KG1 (cell line): ENCODE measurements at places on chromosomes 6 and 20.

GRCh38 chr6:157229713-157230112, 93.6 kb downstream of the TMEM242 start:
- no peak for DNase-seq

- DNase-seq: no peak
Observed at GRCh38 chr6:52925919-52926792, 16.7 kb upstream of the GSTA3 start.

DNA sequence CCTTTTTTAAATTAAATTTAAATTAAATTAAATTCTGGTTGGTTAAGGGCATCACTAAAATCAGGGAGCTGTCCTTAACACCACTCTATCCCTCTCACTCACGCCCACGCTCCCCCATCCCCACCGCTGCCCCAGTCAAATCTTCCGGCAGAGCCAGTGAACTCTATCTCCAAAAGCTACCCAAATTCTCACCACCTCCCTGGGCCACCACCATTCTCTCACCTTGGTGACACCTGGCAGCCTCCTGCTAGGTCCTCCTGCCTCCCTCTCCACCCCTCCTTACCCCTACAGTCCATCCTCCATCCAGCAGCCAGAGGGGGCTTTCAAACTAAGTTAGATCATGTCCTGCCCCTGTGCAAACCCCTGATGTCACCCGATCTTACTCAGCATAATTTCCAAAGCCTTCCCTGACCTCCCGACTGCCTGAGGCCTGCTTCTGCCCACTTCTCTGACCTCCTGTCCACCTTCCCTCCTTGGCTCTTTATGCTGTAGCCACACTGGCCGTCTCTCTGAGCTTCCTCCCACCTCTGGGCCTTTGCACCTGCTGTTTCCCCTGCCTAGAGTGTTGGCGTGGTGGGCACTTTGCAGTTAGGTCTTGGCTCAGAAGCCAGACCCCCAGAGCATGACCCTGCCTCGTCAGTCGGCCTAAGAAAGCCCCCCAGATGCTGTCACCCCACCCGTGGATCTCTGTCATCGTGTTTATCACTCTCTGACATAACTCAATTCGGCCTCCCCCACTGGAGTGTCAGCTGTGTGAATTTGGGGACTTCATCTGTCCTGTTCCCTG, 24.7 kb downstream of the PTGIS start:
- no peak for DNase-seq

GRCh38 chr6:138972226-138972665, 15.8 kb downstream of the REPS1 start:
- no peak for DNase-seq

DNA sequence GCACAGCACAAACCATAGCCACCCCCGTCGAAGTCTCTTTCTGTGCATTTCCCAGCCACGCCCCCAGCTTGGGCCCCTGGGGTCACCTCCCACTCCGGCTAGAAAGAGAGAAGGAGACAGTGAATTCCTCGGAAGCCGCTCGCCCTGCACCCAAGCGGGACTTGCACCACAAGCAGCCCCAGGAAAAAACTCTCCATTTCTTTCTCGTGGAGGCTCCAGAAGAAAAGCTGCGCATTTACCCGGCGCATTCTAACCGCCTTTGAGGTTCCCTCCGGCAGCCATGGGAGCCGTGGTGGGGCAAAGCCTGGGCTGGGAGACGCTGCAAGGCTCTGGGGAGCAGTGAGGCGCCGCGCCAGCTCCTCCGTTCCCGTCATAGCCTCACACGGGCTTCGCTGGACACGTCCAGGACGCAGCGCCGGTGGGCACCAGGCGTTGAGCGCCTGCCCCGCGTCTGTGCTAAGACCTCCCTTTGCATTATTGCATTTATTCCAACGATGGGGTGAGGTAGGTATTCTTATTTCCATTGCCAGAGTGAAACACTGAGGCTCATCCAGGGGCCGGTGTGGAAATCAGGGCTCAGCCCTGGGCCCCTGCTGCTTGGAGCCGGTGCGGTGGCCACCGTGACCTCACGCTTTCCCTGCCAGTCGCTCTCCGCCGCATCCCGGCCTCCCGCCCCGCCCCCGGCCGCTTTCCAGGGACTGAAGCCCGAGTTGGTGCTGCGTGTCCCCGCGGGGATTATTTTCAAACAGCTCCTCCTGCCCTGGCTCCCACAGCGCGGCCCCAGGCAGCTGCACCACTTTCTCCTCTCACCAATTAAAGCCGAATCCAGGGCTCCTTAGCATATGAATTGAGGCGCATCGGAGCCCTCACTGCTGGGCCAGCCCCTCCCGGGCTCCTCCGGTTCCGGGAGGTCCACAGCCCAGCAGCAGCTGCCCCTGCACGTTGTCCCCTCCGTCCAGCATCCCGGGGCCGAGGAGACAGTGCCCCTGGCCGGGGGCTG, 148.3 kb upstream of the AFDN start:
- DNase-seq: no peak

- no peak for DNase-seq
Observed at GRCh38 chr6:13038741-13039190, 289.6 kb downstream of the TBC1D7 start.

DNA sequence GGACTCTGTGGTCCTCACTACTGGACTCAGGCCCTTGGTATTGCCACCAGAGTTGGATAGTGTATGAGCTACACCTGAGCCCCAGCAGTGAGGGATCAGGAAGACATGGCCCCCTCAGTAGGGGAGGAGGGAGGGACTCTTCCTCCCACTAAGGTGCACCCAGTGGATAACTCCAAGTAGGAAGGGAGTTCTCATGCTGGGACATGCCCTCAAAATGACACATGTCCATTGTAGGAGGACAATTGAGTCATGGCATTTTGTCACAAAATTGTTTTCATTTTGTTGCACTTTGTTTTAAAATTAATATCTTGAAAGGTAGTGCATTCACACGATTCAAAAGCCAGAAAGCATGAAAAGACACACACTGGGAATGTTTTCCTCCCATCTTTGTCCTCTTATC, 127.2 kb downstream of the FOXO3 start:
- no peak for DNase-seq

GRCh38 chr20:3934624-3935023, 45.4 kb downstream of the PANK2 start:
- no peak for DNase-seq

GRCh38 chr6:157221049-157221816, 102.1 kb downstream of the TMEM242 start:
- DNase-seq: peak; percentile 61
